ENCODE measurements at places on chromosomes 5 and 9. TPM values are rescaled to one million over a fixed set of nuclear protein-coding genes. Genes with fewer than 3 reads are reported as not detected.

The CEL gene
- 2.3 TPM for total RNA-seq

The SPINK9 gene
- total RNA-seq: not detected

The CDX1 gene
- not detected for total RNA-seq

The MARCHF3 gene
- 2.7 TPM for total RNA-seq

The SAXO1 gene
- total RNA-seq: 0.43 TPM

DNA sequence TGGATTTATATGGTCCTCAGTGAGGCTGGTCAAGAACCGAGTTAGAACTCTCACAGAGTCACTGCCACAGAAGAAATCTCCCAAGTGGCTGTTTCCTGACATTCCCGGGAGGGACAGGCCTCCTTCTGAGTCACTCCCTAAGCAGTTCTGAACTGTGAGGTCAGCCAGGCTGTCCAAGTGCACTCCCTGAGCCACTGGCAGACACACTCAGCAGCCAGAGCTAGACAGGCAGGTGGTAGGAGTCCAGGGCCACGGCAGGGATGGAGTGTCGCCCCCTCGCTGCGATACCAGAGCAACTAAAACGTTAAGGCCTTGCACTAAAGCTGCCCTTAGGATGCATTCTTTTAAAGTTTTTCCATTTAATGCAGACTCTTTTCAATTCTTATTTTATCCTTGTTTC lies 3.4 kb downstream of the IL4 start:
- no peak overlapping the region for H3K4me3 ChIP-seq
- peaks cover 8% of the 10 kb centered on the region for H3K36me3 ChIP-seq
- no peaks in the 10 kb centered on the region for H3K27me3 ChIP-seq
- H3K27ac ChIP-seq: no peak overlapping the region
- peaks cover 38% of the 10 kb centered on the region for H3K4me1 ChIP-seq
- no peak for DNase-seq

DNA sequence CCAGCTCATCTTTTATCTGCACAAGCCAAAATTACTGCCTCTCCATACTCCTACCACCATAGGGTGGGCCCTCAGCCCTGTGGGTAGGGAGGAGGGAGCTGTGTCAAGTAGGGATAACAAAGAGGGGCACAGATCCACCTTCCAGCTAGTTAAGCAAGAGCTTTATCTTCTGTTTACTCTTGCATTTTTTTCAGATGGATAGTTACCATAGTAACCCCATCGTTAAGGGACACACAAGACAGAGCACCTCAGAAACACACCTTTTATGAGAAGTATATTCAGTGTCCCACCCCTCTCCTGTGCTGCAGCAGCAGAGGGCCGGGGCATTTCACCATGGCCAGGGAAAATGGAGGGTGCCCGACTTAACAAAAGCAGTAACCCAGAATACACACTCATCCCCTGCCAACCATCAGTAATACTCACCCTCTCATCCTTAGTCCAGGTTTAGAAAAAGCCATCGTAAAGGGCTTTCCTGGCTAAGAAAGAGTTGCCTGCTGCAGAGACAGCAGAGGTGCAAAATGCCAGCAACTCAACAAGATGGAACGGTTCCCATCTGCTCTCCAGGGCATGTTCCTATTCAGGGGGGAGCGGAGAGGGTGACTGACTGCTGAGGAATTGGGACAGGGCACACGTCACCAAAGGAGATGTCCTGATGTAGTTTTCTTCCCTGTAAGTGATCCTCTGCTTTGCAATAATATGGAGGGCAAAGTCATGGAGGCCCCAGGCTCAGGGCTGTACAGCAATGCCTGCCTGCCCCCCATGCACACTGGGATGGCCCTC lies 25.1 kb downstream of the MACROH2A1 start:
- H3K4me1 ChIP-seq: peaks cover 80% of the 10 kb centered on the region
- H3K4me3 ChIP-seq: peak overlapping the region; percentile 71
- peaks cover 53% of the 10 kb centered on the region for H3K36me3 ChIP-seq
- no peak for DNase-seq
- H3K27me3 ChIP-seq: no peaks in the 10 kb centered on the region

- H3K27me3 ChIP-seq: no peaks in the 10 kb centered on the region
- no peak overlapping the region for H3K27ac ChIP-seq
- no peaks in the 10 kb centered on the region for H3K4me1 ChIP-seq
- H3K36me3 ChIP-seq: no peaks in the 10 kb centered on the region
Measured at GRCh38 chr9:81724242-81724889, 35.0 kb upstream of the TLE1 start.

- H3K4me3 ChIP-seq: no peak overlapping the region
- no peaks in the 10 kb centered on the region for H3K4me1 ChIP-seq
- no peaks in the 10 kb centered on the region for H3K36me3 ChIP-seq
- no peak for DNase-seq
Measured at GRCh38 chr5:56251440-56251839, 18.3 kb upstream of the ANKRD55 start.

- H3K27ac ChIP-seq: peak overlapping the region; percentile 13
- no peak for DNase-seq
- H3K36me3 ChIP-seq: no peaks in the 10 kb centered on the region
- peaks cover 3% of the 10 kb centered on the region for H3K27me3 ChIP-seq
- peaks cover 7% of the 10 kb centered on the region for H3K4me1 ChIP-seq
Measured at GRCh38 chr5:124866355-124867136, 120.1 kb upstream of the ZNF608 start.

GRCh38 chr5:133734916-133735315 lies 122.6 kb upstream of the FSTL4 start:
- DNase-seq: no peak
- H3K4me1 ChIP-seq: peaks cover 3% of the 10 kb centered on the region
- H3K4me3 ChIP-seq: no peak overlapping the region

DNA sequence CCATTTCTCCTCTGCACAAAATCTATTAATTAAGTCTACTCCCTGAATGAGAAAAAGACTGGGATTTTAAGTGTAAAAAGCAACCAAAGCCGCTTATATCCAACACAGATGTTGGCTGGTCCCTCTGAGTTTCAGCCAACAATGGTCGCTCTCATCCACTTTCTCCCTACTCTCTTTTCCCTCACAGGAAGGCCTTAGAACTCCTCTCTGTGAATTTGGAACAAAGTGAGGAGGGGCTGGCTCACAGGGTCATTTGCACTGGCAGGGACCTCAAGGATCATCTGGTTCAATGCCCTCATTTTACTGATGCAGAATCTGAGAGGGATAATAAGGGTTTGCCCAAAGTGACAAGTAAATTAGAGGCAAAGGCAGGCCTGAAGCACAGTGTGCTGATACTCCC lies 64.0 kb downstream of the DPYSL3 start:
- no peak overlapping the region for H3K4me3 ChIP-seq
- no peak for DNase-seq

DNA sequence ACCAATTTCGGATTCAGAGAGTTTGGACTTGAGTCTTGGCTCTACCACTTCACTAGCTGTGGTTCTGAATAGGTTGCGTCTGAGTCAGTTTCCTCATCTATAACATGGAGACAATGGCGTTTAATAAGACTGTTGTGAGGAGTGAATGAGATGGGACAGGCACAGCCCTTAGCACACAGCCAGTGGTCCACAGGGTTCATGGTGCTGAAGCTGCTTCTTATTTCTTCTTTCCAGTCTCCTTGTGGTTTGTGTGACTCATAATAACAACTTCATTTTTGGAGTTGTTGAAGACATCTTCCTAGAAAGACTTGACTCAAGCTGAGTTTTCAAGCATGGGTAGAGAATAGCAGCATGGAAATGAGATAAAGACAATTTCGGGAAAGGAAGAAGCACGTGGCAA lies 172.6 kb upstream of the PPP2R2B start:
- H3K4me3 ChIP-seq: no peak overlapping the region
- H3K4me1 ChIP-seq: no peaks in the 10 kb centered on the region
- H3K27ac ChIP-seq: no peak overlapping the region
- H3K27me3 ChIP-seq: peaks cover 10% of the 10 kb centered on the region
- H3K36me3 ChIP-seq: no peaks in the 10 kb centered on the region

GRCh38 chr9:9778293-9778692 lies 834.5 kb downstream of the PTPRD start:
- no peaks in the 10 kb centered on the region for H3K36me3 ChIP-seq
- no peak overlapping the region for H3K4me3 ChIP-seq
- no peak overlapping the region for H3K27ac ChIP-seq
- no peaks in the 10 kb centered on the region for H3K4me1 ChIP-seq

DNA sequence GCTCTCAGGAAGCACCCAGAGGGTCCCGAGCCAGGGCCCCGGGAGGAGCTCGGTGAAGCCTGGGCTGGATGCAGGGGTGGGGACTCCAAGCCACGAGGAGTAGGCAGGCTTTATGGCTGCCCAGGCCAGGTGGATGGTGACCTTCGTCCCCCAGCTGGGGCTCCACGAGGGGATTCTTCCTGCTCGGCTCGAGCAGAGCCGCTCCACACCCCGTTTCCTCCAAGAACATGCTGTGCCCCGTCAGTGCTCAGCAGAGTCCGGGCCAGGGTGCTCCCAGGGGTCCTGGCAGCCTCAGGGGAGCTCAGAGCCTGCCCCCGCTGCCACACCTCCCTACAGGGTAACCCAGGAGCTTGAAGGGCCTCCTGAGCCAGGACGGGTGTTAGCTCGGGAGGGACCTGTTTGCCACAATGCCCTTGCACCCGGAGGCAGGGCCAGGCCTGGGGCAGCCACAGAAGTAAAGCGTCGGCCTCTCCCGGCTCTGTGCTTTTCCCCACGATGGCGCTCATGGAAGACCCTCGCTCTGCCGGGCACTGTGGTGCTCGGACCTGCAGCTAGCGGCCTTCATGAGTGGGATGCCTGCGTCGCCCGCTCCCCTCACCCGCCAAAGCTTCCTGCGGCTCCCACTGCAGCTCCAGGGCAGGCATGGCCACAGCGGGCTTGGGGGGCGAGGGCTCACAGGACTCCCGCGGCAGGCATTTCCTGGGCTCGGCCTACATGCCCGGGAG lies 86.8 kb downstream of the KCNT1 start:
- H3K27ac ChIP-seq: no peak overlapping the region
- H3K36me3 ChIP-seq: no peaks in the 10 kb centered on the region
- no peaks in the 10 kb centered on the region for H3K4me1 ChIP-seq
- H3K4me3 ChIP-seq: no peak overlapping the region

GRCh38 chr5:67133217-67133616 lies 63.4 kb downstream of the CD180 start:
- H3K27me3 ChIP-seq: no peaks in the 10 kb centered on the region
- no peak overlapping the region for H3K4me3 ChIP-seq
- DNase-seq: no peak

DNA sequence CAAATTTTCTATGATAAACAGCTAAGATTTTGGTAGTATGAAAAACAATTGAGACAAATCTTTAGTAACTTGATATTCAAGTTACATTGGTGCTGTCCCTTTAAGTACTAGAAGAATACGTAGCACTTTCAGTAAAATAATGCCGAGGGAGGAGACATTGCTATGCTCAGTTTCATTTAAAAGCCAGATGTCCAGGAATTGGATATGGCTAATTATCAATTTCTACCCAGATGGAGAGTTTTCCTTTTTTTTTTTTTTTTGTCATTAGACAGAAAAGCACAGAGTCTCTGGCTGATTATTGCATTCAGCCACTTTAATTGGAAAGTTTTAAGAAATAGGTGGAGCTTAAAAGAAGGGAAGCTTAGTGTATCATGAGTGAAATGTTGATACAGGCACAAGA lies 40.4 kb upstream of the APC start:
- no peak overlapping the region for H3K27ac ChIP-seq
- peaks cover 4% of the 10 kb centered on the region for H3K4me1 ChIP-seq
- no peak overlapping the region for H3K4me3 ChIP-seq
